Activated naive CD4-positive, alpha-beta T cell treated with anti-CD3 and anti-CD28 coated beads, Interleukin-2, amount 10 ng/mL, durations not matched to agents 7 days and 5 days (primary cell): ENCODE measurements at places on chromosomes 12 and 14.

- peaks cover 67% of the 10 kb centered on the region for H3K4me1 ChIP-seq
- DNase-seq = no peak
- peaks cover 9% of the 10 kb centered on the region for H3K27me3 ChIP-seq
These were observed 14.3 kb downstream of the PGF start for GRCh38 chr14:74940956-74941565.

GRCh38 chr14:91599994-91600393 is 89.9 kb upstream of the PPP4R3A start:
- DNase-seq = no peak
- no peak overlapping the region for H3K27ac ChIP-seq
- H3K4me3 ChIP-seq = no peak overlapping the region
- H3K36me3 ChIP-seq = peaks cover 3% of the 10 kb centered on the region
- H3K4me1 ChIP-seq = no peaks in the 10 kb centered on the region

DNA sequence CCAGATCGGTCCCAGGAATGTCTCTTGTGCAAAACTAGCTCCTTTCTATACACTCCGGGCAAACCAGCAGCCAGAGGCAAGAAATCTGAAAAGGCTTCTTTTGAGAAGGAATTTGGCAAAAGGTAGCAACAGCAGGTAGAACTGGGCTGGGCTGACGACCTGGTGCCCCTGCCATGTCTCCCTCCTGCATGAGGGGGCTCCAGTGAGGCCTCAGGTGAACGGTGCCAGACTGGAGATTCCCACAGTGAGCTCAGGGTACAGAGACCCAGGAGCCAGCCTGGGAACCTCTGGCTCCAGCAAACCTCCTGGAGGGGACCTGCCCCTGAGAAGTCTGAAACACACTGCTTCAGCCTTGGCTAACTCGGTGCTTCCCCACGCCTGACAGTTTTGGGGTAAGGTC is 10.8 kb downstream of the ITPK1 start:
- no peak overlapping the region for H3K4me3 ChIP-seq
- H3K27me3 ChIP-seq = no peaks in the 10 kb centered on the region
- no peak for DNase-seq
- H3K4me1 ChIP-seq = peaks cover 68% of the 10 kb centered on the region

DNA sequence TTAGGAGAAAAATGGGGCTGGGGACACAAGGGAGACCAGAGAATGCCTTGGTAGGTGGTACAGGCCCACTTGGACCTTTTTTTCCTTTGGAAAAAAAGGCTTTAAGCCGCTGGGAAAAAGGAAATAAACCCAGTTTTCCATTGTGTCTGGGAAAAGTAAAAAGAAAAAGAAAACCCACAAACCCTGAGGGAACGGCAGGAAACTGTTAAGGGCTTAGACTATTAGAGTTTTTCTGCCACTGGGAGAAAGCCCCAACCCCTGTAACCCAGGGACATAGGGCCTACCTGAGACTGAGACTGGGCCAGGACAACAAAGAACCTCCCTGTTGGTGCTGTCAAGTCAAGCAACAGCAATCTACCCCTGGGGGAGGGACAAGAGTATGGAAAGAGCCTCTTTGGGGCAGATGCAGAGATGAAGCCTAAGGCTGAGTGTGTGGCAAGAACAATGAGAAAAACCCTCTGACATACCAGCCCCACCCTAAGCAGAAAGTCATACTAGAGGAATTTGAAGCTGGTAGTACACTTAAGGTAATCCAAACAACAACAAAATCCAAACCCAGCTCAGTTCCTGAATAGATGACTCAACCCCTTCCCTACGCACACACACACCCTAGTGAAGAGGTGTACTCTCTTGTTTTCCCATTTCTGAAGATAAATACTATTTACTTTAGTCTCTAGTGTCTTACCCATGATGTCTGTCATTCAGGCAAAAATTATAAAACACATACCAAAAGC is 22.8 kb downstream of the ATF1 start:
- no peaks in the 10 kb centered on the region for H3K27me3 ChIP-seq
- peaks cover 11% of the 10 kb centered on the region for H3K4me1 ChIP-seq
- no peak for DNase-seq
- no peak overlapping the region for H3K27ac ChIP-seq

DNA sequence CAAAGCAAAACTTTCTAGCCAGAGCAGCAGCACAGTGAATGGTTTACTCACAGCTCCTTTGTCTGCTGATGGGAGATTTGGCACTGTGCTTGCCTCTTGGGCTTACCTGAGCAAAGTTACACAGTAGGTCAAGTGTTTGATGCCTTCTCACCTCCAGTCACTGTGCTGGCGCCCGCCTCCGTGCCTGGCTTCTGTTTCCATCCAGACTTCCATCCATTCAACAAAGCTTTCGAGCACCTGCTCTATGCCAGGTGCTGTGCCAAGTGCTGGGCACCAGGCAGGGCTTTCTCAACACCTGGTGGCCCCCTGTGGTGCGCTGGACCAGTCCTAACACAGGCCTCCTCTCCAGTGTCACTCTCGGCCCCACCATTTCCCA is 199.2 kb upstream of the EEA1 start:
- H3K4me1 ChIP-seq = no peaks in the 10 kb centered on the region
- H3K36me3 ChIP-seq = no peaks in the 10 kb centered on the region
- DNase-seq = no peak
- peaks cover 4% of the 10 kb centered on the region for H3K27me3 ChIP-seq

- H3K27me3 ChIP-seq = peaks cover 29% of the 10 kb centered on the region
- no peak overlapping the region for H3K4me3 ChIP-seq
- peaks cover 24% of the 10 kb centered on the region for H3K4me1 ChIP-seq
- no peaks in the 10 kb centered on the region for H3K36me3 ChIP-seq
These were observed 356.0 kb downstream of the BCL11B start for GRCh38 chr14:98916036-98916435.

DNA sequence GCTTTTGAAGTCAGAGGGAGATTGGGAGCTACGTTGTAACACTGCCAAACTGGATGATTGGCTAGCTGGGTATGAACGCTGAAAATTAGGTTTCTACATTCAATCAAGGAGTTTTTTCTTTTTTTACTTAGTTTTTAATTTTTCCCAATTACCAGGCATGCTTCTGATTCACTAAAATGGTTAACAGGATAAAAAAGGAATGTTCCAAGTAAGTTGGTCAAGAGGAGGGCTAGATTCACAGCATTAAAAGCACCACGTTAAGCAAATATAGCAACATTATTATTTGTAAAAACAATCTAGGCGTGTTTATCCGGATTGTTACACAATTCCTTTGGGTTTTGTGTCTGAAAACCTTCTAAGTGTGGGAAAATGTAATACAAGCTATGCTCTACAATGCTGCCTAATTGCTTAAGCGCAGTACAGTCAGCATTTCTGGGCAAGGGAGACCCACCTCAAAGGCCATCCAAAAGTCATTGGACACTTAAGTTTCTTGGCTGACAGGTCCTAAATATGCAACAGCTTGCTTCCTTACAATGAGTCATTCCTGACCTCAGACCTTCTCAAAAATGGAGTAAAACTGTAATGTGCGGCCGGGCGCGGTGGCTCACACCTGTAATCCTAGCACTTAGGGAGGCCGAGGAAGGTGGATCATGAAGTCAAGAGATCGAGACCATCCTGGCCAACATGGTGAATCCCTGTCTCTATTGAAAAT is 1.2 kb downstream of the RPLP0 start:
- H3K27me3 ChIP-seq = no peaks in the 10 kb centered on the region
- peaks cover 55% of the 10 kb centered on the region for H3K4me1 ChIP-seq
- H3K4me3 ChIP-seq = peak overlapping the region; percentile 93
- DNase-seq = no peak

- H3K27me3 ChIP-seq = peaks cover 6% of the 10 kb centered on the region
- no peak for DNase-seq
- no peak overlapping the region for H3K27ac ChIP-seq
- H3K36me3 ChIP-seq = no peaks in the 10 kb centered on the region
- H3K4me3 ChIP-seq = no peak overlapping the region
These were observed 321.6 kb downstream of the BCL11B start for GRCh38 chr14:98950353-98950895.

DNA sequence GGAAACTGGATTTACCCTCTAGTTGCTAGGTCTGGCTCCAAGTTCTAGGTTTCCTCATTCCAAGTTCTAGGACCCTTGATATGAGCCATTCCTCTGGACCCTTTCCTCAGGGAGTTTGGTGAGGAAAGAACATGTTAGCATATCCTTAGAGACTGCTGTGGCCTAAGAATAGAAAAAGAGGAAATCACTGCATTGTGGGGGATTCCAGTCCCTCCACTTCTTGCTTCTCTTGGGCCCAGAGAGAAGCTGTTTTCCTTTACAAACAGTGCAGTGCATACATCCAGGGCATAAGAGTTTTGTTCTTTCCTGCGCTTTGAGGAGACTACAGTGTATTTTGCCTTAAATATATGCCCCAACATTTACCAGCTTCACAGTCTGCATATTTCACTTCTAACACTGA is 59.0 kb downstream of the LLPH start:
- peaks cover 10% of the 10 kb centered on the region for H3K27me3 ChIP-seq
- H3K36me3 ChIP-seq = no peaks in the 10 kb centered on the region
- no peak overlapping the region for H3K4me3 ChIP-seq
- no peak for DNase-seq
- H3K4me1 ChIP-seq = peaks cover 2% of the 10 kb centered on the region

GRCh38 chr12:110862329-110862728 is 15.5 kb downstream of the CCDC63 start:
- H3K36me3 ChIP-seq = no peaks in the 10 kb centered on the region
- DNase-seq = no peak
